ENCODE measurements at places on chromosomes 3 and 15. TPM values are rescaled to one million over a fixed set of nuclear protein-coding genes. Genes with fewer than 3 reads are reported as not detected.

NRROS gene
- not detected for total RNA-seq

KBTBD13 gene
- total RNA-seq = not detected

DNA sequence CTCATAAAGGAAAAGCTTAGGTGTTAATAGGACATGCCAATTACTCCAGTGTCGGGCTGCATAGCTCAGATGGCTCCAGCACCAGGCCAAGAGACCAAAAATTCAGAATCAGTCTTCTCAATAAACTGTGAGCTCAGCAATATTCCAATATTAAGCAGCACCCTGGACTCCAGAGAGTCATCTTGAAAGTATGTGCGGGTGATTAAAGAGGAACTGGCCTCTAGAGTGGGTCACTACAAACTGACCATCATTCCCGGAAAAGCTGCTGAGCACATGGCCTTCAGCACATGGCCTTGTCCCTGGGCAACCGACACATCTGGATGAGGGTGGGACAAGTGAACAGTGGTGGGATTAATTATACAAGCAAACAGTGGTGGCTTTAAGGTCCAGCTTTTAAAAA, 59.0 kb downstream of the MAGI1 start:
- no peak for DNase-seq

DNA sequence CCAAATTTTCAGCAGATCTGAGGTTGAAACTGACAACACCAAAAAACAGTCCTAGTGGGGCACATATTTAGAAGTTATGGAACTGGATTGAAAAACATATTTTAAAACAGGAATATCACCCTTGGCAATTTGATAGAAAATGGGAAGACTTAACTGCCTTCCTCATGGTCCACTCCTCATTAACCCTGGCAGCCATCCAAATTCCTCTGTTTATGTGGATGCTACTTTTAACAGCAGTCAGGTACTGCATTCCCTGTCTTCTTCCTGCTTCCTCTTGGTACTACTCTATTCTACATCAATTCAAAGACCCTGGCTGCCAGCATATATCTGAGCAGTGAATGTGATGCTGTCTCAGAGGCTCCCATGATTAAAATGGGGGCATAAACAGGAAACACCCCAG, 54.3 kb downstream of the PDE8A start:
- no peak for DNase-seq

DNA sequence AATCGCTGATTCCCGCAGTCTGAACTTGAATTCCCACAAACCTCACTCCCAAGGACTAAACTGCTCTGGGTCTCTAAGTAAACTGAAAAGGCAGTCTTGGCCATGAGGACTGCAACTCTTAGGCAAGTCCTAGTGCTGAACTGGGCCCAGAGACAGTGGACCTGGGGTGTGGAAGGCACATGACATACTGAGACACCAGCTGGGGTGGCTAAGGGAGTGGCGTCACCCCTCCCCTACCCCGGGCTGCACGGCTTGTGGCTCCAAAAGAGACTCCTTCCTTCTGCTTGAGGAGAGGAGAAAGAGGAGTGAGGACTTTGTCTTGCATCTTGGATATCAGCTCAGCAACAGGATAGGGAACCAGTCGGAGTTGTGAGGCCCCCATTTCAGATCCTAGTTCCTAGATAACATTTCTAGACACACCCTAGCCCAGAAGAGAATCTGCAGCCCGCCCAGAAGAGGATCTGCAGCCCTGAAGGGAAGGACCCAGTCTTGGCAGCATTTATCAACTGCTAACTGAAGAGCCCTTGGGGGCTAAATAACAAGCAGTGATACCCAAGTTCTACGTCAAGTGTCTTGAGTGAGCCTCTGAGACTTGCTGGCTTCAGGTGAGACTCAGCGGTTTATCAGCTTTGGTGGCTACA, 110.7 kb upstream of the C3orf80 start:
- no peak for DNase-seq

DNA sequence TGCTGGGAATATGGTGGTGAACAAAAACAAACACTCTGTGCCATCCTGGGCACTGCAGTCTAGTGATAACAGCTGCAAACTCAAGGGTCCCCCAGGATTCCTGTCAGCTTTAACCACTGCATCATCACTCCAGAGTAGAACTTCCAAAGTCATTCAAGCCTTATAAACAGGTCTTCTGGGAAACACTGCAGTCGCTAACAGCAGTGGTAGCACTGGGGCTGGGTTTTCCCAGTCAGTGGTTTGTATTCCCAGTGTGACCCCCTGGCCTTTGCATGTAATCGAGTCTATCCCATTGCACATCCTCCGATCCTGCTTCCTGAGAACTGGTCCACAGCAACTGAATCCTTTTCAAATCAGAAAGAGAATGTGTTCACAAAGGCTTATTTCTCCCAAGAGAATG, 623.5 kb downstream of the EDEM1 start:
- DNase-seq = no peak

GRCh38 chr3:189076449-189076848, 95.3 kb upstream of the TPRG1 start:
- no peak for DNase-seq

DNA sequence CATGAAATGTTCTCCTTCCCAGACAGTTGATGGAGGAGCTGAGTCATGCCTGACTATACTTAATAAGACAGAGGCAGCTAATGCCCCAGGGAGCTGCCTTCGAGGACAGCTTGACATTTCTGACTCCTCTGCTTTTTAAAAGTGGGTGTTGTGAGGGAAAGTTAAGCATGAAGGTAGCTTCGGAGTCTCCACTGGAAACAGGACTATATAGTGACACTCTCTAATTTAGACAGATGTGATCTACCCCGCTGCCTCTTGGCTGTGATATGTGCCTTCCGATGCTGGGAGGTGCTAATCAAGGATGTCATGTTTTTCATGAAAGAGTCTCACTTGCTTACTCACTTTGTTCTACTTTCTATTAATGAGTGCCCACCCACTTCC, 72.7 kb downstream of the IL1RAP start:
- DNase-seq = no peak

DNA sequence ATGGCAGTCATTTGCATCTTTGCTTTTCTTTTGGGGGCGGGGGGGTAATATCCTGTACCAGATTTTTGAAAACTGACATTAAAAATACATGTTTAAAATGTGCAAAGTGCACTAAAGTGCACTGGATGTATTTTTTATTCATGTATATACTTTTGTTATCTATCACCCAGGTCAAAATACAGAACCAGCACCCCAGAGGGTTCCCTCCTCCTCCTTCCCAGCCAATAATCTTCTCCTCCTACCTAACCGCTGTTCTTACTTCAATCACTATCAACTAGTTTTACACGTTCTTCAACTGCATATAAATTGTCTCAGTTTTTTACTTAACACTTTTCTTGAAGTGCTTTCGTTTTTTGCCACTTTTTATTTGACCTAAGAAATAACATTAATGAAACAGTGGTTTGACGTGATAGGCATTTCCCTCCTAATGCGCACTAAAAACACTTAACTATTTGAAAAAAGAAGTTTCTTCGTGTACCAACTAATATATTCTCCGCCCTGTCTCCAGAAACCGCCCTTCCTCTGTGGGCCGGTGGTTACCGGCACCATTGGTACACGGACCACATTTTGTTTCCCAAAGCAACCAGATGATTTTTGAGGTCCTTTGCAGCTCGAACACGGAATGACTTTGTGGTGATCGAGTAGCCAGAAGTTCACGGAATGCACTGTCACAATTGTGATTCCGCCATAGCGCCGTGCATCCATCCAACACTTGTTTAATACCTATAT, 836 bp upstream of the AKAP13 start:
- DNase-seq = no peak

GRCh38 chr3:66800941-66801545, 197.1 kb upstream of the KBTBD8 start:
- no peak for DNase-seq

GRCh38 chr3:138062626-138063025, 52.7 kb downstream of the CLDN18 start:
- DNase-seq = no peak
